ENCODE measurements at places on chromosomes 1 and 21. TPM values are rescaled to one million over a fixed set of nuclear protein-coding genes. Genes with fewer than 3 reads are reported as not detected.

- DNase-seq = no peak
Observed at GRCh38 chr1:235746245-235746644, 96.7 kb upstream of the GNG4 start.

- DNase-seq = no peak
Observed at GRCh38 chr1:191588905-191589304, 569.4 kb upstream of the RGS18 start.

- peak; percentile 97 for DNase-seq
Observed at GRCh38 chr1:178341261-178341956, 155.4 kb downstream of the CLEC20A start.

GRCh38 chr1:208939537-208940085, 643.9 kb upstream of the CAMK1G start:
- no peak for DNase-seq

GRCh38 chr1:59079434-59080140, 217.3 kb upstream of the FGGY start:
- peak; percentile 58 for DNase-seq

GRCh38 chr1:162851341-162851740, 9.6 kb downstream of the CCDC190 start:
- DNase-seq = no peak

GRCh38 chr21:43703035-43703880, 15.7 kb upstream of the PDXK start:
- DNase-seq = peak; percentile 23

- no peak for DNase-seq
Observed at GRCh38 chr21:42587036-42587435, 66.4 kb upstream of the PDE9A start.

GRCh38 chr1:1561801-1562470, 12.7 kb downstream of the SSU72 start:
- DNase-seq = no peak

Gene PTPN14
- 13.8 TPM for total RNA-seq

Gene LAD1
- 0.07 TPM for total RNA-seq

Gene LCK
- total RNA-seq = 0.12 TPM

Measured in M059J (cell line).